CD4-positive, alpha-beta memory T cell (primary cell): ENCODE measurements at places on chromosomes 2 and 18.

DNA sequence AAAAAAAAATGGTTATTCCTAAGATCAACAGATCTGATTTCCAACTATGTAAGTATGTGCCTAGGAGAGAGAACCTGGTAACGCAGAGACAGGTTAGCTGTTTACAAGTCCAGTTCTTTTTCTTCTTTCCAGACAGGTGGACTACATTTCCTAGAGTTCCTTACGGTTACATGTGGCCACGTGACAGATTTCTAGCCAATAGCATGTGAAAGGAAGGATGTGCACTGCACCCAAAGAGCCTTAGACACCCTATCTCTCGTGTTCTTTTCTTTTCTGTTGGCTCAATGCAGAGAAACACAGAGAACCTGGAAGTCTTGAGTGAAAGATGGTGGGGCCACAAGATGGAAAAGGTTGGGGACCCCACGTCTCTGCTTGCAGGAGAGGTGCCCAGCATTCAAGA is 375.9 kb downstream of the TNS1 start:
- no peaks in the 10 kb centered on the region for H3K4me1 ChIP-seq
- no peak overlapping the region for H3K27ac ChIP-seq
- H3K36me3 ChIP-seq = no peaks in the 10 kb centered on the region
- DNase-seq = no peak
- H3K27me3 ChIP-seq = no peaks in the 10 kb centered on the region
- H3K4me3 ChIP-seq = no peak overlapping the region

DNA sequence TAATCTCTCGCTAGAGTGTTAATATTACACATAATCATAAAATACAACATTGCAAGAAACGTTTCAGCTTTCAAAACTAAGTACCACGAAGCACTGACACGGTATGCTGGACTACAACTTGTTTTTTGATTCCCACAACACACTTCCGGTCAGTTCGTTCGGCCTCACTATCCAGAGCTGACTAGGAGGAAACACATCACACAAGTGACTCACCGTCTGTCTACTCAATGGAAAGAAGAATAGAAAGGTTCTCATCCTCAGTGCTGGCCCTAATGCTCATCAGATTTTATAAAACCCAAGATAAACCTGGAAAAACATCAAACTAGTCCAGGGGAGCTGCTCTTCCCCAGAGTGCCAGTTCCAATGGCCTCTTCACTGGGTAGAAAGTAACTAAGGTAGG is 42.9 kb downstream of the ZNF385B start:
- H3K4me1 ChIP-seq = no peaks in the 10 kb centered on the region
- no peak for DNase-seq
- H3K36me3 ChIP-seq = no peaks in the 10 kb centered on the region
- no peaks in the 10 kb centered on the region for H3K27me3 ChIP-seq
- H3K27ac ChIP-seq = no peak overlapping the region

- no peak overlapping the region for H3K4me3 ChIP-seq
- no peaks in the 10 kb centered on the region for H3K27me3 ChIP-seq
- H3K4me1 ChIP-seq = no peaks in the 10 kb centered on the region
- no peak for DNase-seq
- no peak overlapping the region for H3K27ac ChIP-seq
- peaks cover 48% of the 10 kb centered on the region for H3K36me3 ChIP-seq
Measured at GRCh38 chr2:218746960-218747359, 35.0 kb upstream of the CYP27A1 start.

- no peak for DNase-seq
- H3K4me1 ChIP-seq = peaks cover 58% of the 10 kb centered on the region
- H3K36me3 ChIP-seq = no peaks in the 10 kb centered on the region
- H3K27me3 ChIP-seq = no peaks in the 10 kb centered on the region
Measured at GRCh38 chr2:130371723-130372054, 15.8 kb downstream of the PTPN18 start.

DNA sequence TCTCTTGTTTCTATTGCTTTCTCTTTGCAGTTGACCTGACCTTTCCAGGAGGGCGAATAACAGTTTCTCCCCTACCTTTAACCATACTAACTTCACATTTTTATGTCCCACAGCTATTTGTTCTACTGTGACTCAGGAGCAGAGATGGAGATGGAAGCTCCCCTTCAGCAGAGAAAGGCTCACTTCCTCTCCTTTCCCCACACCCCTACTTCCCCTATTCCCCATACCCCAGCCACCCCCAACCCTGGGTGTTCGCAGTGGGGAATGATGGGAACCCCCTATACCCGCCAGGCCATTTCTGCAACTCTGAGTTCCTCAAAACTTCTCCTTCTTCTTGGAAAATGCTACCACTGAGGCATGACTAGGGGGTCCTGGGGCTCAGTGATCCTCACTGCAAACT is 285.4 kb upstream of the MGAT5 start:
- H3K36me3 ChIP-seq = no peaks in the 10 kb centered on the region
- no peak overlapping the region for H3K27ac ChIP-seq
- no peak for DNase-seq
- H3K27me3 ChIP-seq = no peaks in the 10 kb centered on the region
- H3K4me1 ChIP-seq = no peaks in the 10 kb centered on the region

- no peaks in the 10 kb centered on the region for H3K36me3 ChIP-seq
- no peak for DNase-seq
- H3K4me1 ChIP-seq = no peaks in the 10 kb centered on the region
- no peak overlapping the region for H3K27ac ChIP-seq
Measured at GRCh38 chr2:26483516-26483915, 5.6 kb upstream of the OTOF start.

DNA sequence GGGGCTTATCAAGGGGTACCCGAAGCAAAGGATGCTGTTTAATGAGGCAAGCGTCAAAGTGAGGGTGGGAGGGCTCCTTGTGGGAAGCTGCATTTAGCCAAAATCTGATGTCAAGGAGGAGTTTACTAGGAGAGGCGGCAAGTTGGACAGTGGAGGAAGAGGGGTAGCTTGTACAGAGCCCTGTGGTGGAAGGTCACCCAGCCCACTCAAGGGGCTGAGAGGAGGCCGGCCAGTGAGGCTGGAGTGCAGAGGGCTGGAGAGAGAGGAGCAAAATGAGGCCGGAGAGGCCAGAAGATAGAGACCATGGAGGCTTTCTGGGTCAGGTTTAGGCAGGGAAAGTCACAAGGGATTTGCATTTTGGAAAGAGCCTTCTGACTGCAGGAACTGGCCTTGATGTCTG is 49.5 kb downstream of the ASB1 start:
- no peaks in the 10 kb centered on the region for H3K36me3 ChIP-seq
- H3K27me3 ChIP-seq = no peaks in the 10 kb centered on the region
- no peak for DNase-seq
